ENCODE measurements at places on chromosomes 5 and 9. TPM values are rescaled to one million over a fixed set of nuclear protein-coding genes. Genes with fewer than 3 reads are reported as not detected.

DNA sequence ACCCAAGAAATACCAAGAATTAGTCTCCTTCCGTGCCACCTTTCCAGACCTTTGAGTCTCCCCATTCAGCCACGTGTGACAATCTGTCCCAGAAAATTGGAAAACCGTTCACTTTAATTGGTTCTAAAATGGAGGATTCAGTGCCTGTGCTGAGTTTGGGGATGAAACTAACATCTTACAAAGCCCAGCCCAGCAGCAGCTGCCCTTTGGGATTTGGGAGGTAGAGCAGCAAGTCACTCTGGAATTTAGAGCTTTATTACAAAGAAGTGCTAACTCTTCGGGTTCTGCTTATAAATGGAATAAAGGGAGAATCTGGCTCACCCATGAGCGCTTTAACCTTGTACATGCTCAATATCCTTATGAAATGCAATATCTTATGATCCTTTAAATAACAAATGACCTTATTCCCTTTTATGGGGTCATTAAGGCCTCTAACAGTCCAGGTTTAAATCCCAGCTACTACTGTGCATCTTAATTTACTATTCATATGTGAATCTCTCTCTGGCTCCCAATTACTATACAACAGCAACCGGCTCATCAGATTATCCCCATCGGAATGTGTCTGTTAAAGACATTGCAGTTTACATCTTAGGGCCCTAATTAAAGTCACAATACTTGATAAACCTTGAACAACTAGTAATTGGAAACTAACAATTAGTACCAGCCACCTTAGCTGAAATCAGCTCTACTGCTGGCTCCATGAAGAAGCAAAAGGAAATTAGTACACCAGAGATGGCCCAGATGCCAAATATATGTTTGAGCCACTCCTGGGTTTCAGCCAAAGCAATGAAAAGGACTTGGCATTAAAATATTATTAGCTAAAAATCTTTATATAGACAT, 271.8 kb upstream of the SMARCA2 start:
- no peak for DNase-seq
- H3K27ac ChIP-seq, result no peak overlapping the region
- H3K4me3 ChIP-seq, result no peak overlapping the region
- H3K27me3 ChIP-seq, result peaks cover 5% of the 10 kb centered on the region

The CPLANE1 gene
- 4.9 TPM for total RNA-seq

GRCh38 chr9:35689542-35690293, at the start of gene TPM2:
TSS of gene TPM2 (minus strand) at chr9:35689925. CDS start at chr9:35689817, 108 bp downstream.
- H3K27ac ChIP-seq, result peak within 1 kb of the TSS; percentile 55
- no peaks in the 10 kb centered on the region for H3K36me3 ChIP-seq
- DNase-seq, result no peak

- H3K4me1 ChIP-seq, result peaks cover 7% of the 10 kb centered on the region
- H3K27me3 ChIP-seq, result no peaks in the 10 kb centered on the region
- no peak overlapping the region for H3K4me3 ChIP-seq
- no peaks in the 10 kb centered on the region for H3K36me3 ChIP-seq
Measured at GRCh38 chr5:55498457-55498856, 36.3 kb downstream of the PLPP1 start.

The NTRK2 gene
- 0.09 TPM for total RNA-seq

DNA sequence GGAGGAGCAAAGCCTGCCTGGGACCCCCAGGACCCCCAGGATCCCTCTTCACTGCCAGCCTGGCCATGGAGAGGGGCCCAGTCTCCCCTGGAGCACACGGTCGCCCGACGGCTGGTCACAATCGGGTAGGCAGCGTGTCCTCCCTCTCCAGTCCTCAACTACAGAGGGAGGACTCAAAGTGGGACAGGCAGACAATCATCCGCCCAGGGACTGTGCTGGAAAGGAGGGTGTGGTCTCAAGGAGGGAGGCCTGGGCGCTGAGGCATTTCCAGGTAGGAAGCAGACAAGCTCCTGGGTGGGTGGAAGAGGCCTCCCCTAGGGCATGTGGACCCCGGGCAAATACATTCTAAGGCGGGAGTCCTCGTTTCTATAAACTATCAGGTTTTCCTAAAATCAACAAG, 93.2 kb upstream of the ADAMTS2 start:
- no peak overlapping the region for H3K27ac ChIP-seq
- DNase-seq, result no peak
- no peaks in the 10 kb centered on the region for H3K4me1 ChIP-seq
- no peaks in the 10 kb centered on the region for H3K36me3 ChIP-seq

The CDH10 gene
- total RNA-seq, result not detected

- no peak overlapping the region for H3K4me3 ChIP-seq
- no peaks in the 10 kb centered on the region for H3K27me3 ChIP-seq
- no peak for DNase-seq
- peaks cover 44% of the 10 kb centered on the region for H3K4me1 ChIP-seq
- H3K36me3 ChIP-seq, result peaks cover 4% of the 10 kb centered on the region
Measured at GRCh38 chr5:76532973-76533372, 90.2 kb downstream of the F2RL2 start.

DNA sequence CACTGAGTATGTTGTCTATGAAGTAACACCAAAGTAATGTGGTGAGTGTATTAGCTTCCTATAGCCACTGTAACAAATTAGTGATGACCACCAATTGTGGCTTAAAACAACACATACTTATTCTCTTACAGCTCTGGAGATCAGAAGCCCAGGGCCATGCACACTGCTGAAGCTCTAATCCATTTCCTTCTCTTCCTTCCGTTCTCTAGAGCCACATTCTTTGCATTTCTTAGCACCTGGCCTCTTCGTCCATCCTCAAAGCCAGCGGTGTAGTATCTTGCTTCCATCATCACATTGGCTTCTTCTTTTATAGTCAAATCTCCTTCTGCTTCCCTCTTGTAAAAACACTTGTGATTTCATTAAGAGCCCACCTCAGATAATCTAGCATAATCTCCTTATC, 230.3 kb upstream of the RFX3 start:
- H3K4me3 ChIP-seq, result no peak overlapping the region
- DNase-seq, result no peak
- no peaks in the 10 kb centered on the region for H3K36me3 ChIP-seq
- H3K27ac ChIP-seq, result no peak overlapping the region
- H3K4me1 ChIP-seq, result peaks cover 18% of the 10 kb centered on the region

GRCh38 chr9:90872835-90873294, 71.2 kb downstream of the SYK start:
- H3K4me3 ChIP-seq, result no peak overlapping the region
- H3K27me3 ChIP-seq, result no peaks in the 10 kb centered on the region

GRCh38 chr9:111598733-111599091, 735 bp downstream of the PTGR1 start:
- no peaks in the 10 kb centered on the region for H3K36me3 ChIP-seq
- H3K4me1 ChIP-seq, result peaks cover 11% of the 10 kb centered on the region
- H3K4me3 ChIP-seq, result peak overlapping the region; percentile 79
- H3K27me3 ChIP-seq, result peaks cover 29% of the 10 kb centered on the region

The CLIC3 gene
- not detected for total RNA-seq

The GOLM1 gene
- total RNA-seq, result 2.7 TPM
